ENCODE measurements at places on chromosomes 16 and 17.

- DNase-seq = no peak
Measured at GRCh38 chr17:55433629-55434422, 12.2 kb upstream of the MMD start.

DNA sequence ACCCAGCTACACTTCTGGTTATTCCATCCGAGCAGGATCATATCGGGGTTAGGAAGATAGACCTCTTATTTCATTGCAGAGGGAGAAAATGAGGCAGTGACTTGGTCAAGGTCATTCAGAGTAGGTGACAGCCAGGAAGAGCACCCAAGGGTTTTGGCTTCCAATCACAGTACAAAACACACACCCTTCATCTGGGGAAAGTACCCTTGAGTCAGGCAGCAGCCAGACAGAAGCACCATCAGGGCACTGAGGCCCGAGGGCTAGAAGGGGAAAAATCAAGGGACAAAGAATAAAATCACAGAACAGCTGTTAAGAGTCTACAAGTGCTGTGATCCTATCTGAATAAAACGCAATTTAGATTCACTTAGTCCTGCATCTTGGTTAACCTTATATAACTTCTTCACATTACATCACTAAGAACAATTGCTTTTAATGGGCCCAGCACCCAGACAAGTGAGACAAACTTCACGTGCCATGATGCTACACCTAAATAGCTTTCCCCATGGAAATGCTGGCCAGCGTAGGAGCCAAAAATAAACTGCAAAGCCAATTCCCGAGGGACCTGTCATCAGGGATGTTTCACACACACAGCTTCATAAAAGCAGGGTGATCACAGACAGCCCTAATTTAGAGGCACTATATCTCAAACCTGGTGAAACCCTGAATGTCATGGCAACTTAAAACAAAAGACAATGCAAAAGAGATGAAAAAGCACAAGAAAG, 4.9 kb downstream of the UBE2O start:
- no peak for DNase-seq

DNA sequence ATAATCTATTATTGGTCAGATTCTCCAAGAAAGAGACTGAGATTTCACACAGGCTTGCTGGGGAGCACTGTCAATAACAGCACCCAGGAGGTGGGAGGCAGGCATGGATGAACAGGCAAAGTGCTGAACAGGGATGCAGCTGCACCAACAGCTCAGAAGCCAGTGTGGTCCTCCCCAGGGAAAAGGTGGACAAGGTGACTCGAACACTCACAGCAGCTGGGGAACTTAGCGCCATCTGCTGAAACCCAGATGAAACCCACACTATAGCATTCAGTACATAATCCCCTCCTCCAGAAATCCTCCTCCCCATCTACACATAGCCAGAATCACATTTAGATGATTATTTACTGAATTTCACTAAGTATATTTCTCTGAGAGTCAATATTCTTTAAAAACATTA, 255.2 kb upstream of the WSB1 start:
- no peak for DNase-seq

- no peak for DNase-seq
Measured at GRCh38 chr16:9095656-9096397, 4.4 kb downstream of the HAPSTR1 start.

DNA sequence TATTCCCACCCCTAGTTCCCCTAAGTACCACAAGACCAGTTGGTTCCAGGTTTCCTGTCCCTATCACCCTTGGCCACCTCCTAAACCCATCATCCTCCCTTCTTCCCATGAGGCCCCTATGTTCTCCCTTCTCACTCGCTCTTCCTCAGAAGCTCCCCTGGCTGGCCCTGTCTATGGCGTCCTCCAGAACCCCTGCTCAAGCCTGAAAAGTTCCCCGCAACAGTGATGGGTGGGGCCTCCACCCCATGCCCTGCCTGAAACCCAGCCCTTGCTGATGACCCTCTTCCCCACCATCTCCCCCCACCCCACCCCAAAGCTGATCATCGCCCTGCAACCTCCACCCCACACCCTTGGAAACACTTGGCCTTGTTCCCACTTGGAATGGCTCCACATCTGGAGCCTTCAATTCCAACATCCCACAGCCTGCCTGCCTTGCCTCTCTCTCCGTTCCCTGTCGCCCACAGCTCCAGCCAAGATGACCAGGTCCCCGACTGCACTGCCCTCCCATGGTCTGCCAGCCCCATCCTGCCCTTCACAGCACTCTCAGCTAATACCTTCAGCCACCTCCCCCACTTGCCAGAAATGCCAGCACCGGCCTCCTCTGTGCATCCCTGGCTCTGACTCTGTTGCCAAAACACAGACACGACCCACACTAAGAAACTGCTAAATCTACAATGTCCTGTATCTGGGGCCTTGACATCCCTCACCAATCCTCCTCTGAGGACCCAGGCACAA, 10.5 kb downstream of the OSBPL7 start:
- no peak for DNase-seq

- DNase-seq = no peak
Measured at GRCh38 chr16:27169511-27170071, 33.7 kb upstream of the KDM8 start.

- DNase-seq = no peak
Measured at GRCh38 chr17:44589316-44590071, 32.2 kb downstream of the FZD2 start.

DNA sequence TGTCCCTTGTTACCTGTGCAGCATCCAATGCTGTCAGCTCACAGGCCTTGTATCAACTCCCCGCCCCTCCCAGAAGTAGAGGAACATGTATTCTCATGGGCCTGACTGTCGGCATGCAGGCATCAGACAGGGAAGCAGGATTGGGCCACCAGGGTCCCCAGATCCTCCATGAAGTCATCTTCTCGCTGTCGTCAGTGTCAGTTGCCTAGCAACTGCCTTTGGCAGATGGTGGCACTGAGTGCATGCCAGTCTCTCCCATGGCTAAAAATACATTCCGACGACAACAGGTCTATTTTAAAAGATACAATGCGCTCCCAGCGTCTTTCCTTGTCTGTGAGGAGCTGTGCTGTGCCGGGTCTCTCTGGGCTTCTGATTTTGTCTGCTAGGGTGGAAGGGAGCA, 36.8 kb upstream of the CES5A start:
- DNase-seq = peak; percentile 95

- DNase-seq = no peak
Measured at GRCh38 chr16:88761830-88762229, 23.2 kb downstream of the PIEZO1 start.

- no peak for DNase-seq
Measured at GRCh38 chr17:40486522-40487370, 14.7 kb downstream of the TNS4 start.

DNA sequence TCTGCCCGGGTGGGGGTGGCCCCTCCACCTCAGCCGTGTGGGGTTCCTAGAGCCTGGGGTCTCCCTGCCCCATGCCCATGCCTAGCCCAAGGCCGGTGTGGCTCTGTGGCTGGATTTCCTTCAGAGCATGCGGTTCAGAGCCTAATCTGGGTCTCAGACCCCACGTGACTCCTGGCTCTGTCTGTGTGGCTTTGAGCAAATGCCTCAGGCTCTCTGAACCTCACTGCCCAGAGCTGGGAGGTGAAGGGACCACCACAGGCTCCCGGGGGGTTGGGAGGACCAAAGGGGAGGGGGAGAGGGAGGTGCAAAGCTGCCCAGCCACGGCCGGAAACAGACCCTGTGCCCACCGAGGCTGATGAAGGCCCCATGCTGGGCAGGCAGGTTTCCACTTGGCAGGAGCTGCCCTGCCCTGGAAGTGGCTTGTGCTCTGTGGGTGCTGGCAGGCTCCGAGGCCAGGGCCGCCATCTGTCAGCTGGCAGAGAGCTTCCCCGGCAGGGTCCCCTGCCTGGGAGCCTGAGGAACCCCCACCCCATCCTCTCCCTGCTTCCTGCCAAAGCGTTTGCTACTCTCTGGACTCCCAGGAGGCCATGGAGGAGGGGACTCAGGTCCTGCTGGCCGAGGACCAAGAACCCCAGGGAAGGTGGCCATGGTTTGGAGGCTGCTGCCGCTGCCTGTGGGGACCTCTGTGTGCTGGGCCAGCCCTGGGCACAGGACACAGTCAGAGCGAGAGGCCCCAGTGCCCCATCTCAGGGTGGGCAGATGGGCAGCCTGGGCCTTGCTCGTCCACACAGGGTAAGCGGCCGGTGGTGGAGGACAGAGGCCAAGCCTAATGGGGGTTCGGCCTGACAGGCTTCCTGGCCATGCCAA, 4.0 kb downstream of the CDH15 start:
- DNase-seq = peak; percentile 50

GRCh38 chr17:3935140-3935542, 18.9 kb upstream of the P2RX1 start:
- DNase-seq = no peak

DNA sequence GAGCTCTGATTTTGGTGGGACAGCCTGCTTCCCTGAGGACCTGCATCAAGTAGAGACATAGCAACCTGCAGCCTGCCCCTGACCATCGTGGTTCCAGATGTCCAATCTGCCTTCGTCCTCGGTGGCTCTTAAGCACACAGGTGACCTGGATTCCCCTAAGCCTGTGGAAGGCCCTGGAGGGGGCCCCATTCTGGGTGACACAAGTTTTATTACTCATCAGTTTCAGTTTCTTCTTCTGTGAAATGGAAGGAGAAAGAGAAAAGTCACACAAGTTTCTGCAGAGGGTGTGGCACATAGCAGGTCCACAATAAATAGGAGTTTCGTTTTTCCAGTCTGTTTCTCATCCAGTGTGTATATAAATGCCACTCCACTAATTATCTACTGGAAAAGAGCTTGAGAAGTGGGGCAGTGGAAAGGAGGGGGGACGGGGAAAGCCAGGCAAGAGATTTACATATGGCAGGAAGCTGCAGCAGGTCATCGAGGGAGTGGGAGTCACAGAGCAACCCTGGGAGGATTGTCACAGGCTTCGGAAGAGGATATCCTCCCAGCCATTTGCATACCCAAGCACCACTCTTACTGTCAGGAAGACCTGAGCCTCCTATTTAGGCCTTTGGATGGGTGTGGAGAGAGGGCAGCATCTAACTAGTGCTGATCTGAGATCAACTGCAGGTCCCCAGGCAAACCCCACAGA, 10.0 kb upstream of the NOS2 start:
- DNase-seq = no peak

DNA sequence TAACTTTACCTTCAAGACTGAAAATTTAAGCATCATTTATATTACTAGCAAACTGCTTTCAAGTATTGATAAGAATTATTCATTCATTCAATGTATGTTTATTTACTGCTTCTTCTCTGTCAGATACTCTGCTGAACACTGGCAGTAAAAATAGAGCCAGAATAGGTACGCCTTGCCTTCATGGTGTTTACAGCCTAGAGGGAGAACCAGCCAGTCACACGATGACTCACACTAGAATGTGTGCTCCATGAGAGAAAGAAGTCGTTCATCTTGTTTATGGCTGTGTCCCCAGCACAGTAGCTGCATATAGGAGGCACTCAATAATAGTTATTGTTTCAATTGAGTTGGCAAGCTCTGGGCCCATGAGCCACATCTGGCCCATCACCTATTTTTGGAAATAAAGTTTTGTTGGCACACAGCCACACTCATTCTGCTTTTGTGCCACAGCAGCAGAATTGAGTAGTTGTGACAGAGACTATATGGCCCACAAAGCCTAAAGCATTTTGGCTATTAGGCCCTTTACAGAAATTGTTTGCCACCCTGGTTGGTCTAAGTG, 84.2 kb downstream of the TMC6 start:
- DNase-seq = no peak

DNA sequence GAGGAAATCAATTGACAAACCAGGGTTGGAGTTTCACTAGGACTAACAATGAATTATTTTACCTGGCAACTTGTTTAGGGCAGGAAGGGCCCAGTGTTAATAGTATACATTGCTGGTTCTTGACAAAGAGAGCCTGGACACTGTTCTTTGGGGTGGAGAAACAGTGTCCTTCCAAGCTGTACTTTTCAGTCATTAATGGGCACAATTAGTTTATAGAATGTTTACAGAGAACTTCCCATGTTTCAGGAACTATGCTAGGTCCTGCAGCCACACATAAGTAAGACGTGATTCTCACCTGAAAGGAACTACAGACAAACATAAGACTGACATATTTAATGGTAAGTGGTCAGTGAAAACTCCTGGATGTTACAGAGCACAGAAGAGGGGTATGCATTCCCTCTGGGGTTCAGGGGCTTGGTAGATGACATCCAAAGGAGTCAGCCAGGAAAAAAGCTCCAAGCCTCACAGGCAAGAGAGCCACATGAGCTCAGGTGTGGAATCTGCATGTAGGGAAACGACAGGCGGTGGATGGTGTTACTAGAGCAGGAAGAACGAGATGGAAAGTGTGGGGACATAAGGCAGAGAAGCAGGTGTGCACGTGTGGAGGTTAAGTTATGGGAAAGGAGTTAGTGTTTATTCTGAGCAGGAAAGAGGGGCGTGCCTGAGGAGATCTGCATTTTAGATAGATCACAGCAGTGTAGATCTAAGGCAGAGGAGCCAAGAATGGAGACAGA, 3.8 kb upstream of the DYNLL2 start:
- no peak for DNase-seq

- DNase-seq = no peak
Measured at GRCh38 chr17:44037471-44037870, 22.7 kb upstream of the TMEM101 start.

- DNase-seq = no peak
Measured at GRCh38 chr17:72898725-72899124, 193.8 kb downstream of the SLC39A11 start.
